Amniotic stem cell (primary cell): ENCODE measurements at places on chromosomes 16 and 17.

GRCh38 chr16:83908798-83909197 is 9.9 kb downstream of the MLYCD start:
- no peak for DNase-seq

GRCh38 chr16:82756283-82756599 is 129.5 kb downstream of the CDH13 start:
- DNase-seq = no peak

DNA sequence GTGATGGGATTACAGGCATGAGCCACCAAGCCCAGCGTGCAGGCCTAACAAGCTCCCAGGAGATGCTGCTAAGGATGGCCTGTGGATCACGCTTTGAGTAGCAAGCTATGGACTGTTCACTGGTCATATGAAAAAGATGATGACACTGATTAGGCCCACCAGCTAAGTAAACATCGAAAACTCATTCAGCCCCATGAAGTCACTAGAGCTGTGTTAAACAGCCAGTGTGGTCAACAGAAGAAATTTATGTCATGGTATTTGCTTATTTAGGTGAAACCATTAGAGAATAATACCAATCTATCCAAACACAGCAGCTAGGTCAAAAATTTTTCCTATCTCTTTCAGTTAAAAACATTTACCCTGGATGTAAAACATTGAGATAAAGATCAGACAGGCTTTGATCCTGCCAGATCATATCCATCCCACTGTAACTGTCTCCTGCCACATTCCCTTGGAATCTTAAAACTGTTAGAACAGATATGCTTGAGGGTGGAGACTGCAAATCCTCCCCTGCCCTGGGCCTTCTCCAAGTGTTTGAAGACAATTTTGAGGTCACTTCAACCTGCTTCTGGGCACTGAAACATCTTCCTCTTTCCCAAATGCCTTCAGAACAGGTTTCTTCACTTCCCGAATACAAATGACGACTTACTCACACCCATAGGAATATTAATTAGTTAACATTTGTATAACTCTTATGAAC is 30.9 kb downstream of the HOXB1 start:
- DNase-seq = no peak

- no peak for DNase-seq
These were observed 3.2 kb downstream of the TMC6 start for GRCh38 chr17:78125138-78125913.

GRCh38 chr16:73337373-73338296 is 289.7 kb upstream of the ZFHX3 start:
- DNase-seq = no peak

GRCh38 chr16:48279199-48279598 is 31.9 kb upstream of the ABCC11 start:
- DNase-seq = no peak

- DNase-seq = no peak
These were observed 2.2 kb downstream of the DPEP1 start for GRCh38 chr16:89615596-89616090.

DNA sequence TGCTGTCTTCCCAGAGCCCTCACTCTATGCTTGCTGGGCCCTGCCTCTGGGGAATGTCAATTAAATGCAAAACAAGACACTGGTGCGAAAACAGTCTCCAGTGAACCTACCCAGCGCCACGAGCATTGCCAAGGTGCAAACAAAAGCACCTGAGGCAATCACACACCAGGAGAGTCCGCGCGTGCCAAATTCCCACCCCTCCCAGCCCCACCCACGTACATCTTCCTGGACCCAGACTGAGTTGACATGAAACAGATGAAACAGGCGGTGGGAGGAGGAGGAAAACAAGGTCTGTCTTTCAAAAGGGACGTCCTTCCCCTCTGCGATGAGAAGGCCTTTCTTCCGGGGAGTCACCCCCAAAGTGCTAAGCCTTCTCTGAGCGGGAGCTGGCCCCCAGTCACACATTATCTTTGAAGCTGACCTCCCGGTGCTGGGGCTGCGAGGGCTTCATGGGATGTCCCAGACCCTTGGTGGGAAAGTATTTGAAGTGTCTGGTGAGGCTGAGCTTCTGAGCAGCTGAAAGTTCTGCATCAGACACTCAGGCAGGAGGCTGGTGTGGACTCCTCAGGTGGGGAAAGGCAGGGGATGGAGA is 200.4 kb downstream of the AXIN2 start:
- DNase-seq = no peak

- DNase-seq = no peak
These were observed 6.8 kb downstream of the MTSS2 start for GRCh38 chr16:70678898-70679670.

- no peak for DNase-seq
These were observed 24.2 kb downstream of the ZNF652 start for GRCh38 chr17:49337884-49338283.

DNA sequence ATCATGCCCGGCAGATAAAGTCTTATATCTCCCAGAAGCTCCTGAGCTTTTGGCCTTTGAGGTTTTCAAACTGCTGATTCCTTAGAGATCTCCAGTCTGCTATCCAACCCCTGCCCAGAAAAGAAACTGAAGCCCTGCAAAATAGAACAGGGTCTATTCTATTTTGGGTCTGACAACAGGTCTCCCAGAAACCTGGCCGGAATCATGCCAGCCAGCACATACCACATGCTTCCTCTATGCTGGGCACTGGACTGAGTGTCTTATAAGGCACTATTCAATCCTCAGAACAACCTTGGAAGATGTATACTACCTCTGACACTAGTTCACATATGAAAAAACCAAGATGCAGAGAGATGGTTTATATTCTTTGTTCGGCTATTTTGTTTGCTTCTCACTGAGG is 21.3 kb upstream of the GFOD2 start:
- DNase-seq = no peak

DNA sequence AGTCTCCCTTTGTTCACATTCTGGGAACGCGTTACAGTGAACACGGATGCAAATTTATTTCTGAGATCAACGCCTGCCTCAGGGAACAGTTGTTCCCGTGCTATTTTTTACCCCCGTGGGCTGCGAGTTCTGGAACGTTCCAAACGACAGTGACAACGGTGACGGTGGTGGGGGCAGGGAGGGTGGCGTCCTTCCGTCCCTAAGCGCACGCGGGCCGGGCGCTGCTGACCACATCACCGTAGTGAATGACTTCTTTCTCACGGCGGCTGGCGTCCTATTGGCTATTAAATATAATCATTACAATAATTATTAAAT is 45.1 kb upstream of the SSTR5 start:
- no peak for DNase-seq
